GM12864 (cell line): ENCODE measurements at places on chromosomes 3 and 15.

- no peak for DNase-seq
These were observed 18.8 kb upstream of the TNFSF10 start for GRCh38 chr3:172541945-172542488.

- no peak for DNase-seq
These were observed 120.3 kb downstream of the SNRK start for GRCh38 chr3:43406643-43407023.

GRCh38 chr15:36263666-36264065, 315.8 kb upstream of the CDIN1 start:
- no peak for DNase-seq

- DNase-seq: no peak
These were observed 367.4 kb downstream of the IL20RB start for GRCh38 chr3:137325170-137325569.

DNA sequence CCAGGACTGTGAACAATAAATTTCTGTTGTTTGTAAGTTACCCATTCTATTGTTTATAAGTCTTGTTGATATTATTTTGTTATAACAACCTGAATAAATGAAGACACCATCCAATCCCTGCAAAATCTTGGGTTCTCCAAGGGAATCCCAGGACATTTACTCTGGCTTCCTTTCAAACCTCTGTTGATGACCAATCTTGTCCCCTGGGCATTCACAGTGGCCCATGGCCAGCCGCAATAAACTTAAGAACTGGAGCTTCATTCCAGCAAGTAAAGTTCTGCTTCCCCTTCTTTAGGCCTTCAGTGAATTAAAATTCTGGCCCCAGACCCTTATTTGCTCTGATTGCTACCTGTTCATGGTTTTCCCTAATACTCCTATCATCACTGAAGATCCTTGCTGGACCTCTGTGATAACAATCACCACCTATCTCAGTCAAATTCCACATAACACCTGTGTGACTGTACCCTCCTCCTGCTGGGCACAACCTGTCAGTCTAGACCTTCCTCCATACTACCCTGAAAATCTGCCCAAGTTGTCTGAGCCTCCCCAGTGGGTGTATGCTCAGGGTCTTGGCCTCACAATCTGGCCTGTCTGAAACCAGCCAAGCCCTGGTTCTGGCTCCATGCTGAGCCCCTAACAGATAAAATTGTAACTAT, 153.1 kb downstream of the SEMA6D start:
- DNase-seq: no peak
